ENCODE measurements at places on chromosomes 12 and 14.

GRCh38 chr14:34642595-34642994 is 12.6 kb upstream of the SNX6 start:
- DNase-seq: no peak

GRCh38 chr12:94872007-94872653 is 131.4 kb downstream of the NDUFA12 start:
- DNase-seq: no peak

- no peak for DNase-seq
Measured at GRCh38 chr14:82414853-82415539, 881.3 kb upstream of the SEL1L start.

DNA sequence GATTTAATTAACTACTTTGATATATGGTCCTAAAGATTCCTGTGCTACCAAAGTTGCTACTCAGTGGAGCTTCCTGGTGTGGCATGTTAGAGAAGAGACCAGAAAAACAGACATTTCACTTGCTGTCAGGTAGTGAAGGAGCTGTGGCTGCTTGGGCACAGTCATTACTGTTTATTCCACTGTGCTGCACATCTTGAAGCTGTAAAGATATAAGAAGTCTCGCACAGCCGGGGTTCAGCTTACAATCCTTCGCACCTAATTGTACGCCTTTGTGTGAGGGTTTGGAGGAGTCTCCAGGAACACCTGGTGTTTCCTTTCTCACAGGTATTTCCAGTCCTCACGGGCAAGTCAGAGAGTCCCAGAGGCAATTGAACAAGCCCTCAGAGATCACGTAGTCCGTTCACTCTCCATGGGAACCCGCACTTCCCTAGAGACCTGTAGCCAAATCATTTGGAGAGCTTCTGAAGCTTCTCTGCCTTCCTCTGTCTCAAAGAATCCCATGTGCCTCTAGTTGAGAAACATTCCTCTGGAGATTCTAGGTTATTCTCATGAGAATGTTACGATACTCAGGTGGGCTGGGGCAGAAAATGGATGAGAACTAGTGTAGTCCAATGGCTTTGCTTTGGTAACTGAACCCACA is 4.1 kb downstream of the EVL start:
- DNase-seq: no peak

DNA sequence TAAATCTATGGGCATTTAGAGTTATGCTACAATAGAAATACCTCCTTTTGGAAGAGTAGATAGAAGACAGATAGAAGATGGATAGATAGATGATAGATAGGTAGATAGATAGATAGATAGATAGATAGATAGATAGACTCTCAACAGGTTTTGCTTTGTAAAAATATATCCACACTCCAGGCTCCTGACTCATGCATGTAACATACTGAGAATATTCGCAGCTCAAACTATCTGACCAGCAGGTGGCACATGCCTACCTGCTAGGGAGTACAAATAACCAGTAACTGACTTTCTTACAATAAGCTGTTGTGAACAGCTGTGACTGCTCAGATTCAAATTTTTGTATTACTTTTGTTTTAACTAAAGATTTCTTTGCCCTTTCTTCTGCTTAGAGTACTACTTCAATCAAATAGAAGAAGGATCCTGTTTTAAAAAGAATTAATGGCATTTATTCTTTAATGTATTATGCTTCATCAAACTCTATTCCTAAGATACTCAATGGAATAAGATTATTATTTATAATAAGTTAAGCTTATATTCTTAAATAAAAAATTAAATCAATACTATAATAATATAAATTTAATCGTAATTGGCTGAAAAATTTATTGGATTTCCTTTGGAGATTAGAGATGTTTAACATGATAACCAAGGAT is 15.8 kb upstream of the CPNE8 start:
- no peak for DNase-seq

- no peak for DNase-seq
Measured at GRCh38 chr14:99189201-99189801, 82.7 kb downstream of the BCL11B start.

GRCh38 chr12:2833327-2833726 is 1.5 kb downstream of the NRIP2 start:
- DNase-seq: no peak

DNA sequence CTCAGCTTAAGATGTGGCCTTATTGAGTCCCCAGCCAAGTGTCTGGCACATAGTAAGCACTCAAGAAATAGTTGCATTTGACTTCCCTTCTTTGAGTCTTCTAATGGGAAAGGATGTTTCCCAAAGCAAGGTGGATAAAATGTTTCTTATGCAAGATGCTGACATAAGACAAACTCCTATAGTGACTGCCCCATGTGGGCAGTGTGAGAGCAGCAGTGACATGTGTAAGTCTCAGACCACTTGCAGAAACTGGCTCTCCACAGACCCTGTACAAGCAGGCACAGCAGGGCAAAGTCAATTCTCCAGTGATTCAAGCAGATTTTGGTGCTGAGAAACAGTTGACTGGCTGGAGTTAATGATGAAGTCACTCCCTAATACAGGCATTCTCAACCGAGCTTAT is 255.3 kb downstream of the ANO2 start:
- no peak for DNase-seq

DNA sequence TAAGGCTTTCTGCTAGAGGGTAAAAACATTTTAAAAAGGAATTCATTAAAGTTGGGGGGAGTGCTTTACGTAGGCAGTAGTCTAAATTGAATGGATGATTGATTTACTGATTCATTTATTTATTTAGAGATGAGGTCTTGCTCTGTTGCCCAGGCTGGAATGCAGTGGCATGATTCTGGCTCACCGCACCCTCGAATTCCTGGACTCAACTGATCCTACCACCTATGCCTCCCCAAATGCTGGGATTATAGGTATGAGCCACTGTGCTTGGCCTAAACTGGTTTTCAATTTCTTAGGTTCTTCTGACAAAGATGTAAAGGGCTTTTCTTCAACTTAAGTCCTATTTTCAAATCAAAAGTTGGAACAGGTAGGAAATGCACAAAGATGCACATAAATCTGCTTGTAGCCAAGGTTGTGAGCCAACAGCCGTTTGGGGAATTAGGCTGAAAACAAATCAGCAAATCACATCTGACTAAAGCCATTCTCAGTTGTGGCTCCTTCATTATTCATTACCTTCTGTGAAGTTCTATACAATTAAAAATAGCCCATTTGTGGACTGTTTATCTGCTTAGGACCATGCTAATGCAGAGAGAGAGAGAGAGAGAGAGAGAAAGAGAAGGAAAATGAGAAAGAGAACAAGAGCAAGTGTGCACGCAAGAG is 218.0 kb downstream of the PPM1H start:
- DNase-seq: no peak

DNA sequence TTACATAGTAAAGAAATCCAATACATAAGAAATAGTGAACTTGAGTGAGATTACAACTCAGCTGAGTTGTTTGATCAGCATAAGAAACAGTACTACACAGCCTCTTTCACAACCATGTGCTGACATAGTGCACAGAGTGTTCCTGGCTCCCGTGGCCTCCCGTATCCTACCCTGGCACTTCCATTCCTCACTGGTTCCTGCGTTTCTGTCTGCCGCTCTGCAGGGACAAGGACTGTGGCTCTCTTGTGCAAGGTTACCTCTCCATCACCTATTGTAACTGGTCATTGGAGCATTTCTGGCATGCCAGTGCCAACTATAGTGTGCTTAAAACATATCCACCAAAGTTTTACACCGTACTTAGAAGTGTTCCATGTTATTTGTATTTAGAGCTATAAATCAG is 46.3 kb upstream of the PCED1B start:
- DNase-seq: no peak

GRCh38 chr14:75542588-75543091 is 20.4 kb downstream of the BATF start:
- DNase-seq: peak; percentile 83

DNA sequence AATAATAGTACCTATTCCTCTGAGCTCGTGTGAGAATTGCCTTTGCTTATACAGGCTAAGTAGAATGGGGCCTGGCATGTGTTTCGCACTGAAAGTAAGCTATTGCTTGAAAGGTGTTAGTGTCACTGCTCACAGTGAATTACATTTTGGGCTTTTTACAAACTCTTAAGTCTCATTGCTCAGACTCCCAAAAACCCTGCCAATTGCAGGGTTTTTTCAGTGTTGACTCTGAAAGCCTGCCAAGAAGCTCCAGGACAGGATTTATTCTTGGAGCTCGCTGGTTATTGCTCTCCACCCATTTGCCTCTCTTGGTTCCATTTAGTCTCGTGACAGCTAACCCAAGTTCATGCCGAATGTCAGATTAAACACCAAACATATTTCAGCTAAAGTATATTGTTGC is 39.8 kb downstream of the NOPCHAP1 start:
- no peak for DNase-seq

DNA sequence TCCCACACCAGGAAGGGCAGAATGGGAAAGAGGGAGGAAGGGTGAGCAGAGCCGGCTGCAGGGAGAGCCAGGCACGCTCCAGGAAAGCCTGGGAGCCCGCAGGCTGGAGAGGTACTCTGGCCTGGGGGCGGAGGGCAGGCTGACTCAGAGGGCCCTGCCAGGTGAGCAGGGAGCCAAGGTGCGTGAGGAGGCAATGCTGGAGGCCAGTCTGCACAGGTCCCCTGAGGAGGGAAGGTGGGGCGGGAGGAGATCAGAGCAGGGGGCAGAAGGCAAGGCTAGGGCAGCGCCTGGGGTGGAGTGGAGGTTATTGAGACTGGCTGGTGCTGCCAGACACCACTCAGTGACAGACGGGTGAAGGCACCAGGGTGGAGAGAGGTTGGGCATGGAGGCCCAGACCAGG is 385.0 kb downstream of the BCL11B start:
- no peak for DNase-seq

- DNase-seq: no peak
Measured at GRCh38 chr14:99996951-99997571, 68.2 kb upstream of the EVL start.

- DNase-seq: no peak
Measured at GRCh38 chr14:51564986-51565604, 86.6 kb upstream of the FRMD6 start.

DNA sequence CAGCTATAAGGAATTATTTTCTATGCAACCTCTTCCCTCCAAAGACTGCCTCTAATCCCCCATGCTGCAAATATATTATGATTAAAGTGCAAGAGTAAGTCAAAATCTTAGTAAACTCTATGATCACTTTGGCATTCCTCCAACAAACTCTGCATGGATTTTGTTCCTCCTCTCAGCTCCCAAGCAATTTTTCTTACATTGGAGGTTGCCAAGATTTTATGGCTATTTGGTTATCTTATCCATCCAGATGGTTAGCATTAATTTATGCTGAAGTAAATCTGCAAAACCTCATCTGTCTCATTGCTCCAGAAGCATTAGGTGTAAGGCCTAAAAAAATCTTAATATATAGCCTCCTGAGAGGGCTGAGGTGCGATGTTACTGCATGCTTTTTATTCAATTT is 228.1 kb downstream of the CHST11 start:
- DNase-seq: no peak

GRCh38 chr14:103155010-103155409 is 31.7 kb downstream of the TNFAIP2 start:
- DNase-seq: no peak

DNA sequence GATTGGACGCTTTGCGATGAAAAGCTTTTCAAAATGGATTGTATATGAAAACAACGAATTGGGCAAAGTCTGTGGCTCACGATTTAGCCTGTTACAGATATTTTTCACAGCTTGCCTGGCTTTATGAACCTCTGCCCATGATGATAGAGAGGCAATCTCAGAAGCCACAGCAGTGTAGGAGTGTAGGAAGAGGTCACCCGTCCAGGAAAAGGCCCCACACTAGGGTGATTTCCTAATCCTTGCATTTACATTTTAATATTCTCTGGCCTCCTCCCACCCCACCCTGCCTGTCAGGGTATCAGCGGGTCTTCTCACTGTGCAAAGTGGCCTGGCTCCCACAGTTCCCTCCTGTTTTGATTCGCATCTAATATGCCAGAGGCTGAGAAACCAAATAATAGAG is 81.8 kb upstream of the FOXN3 start:
- DNase-seq: no peak
